ENCODE measurements at places on chromosomes 13 and 19. TPM values are rescaled to one million over a fixed set of nuclear protein-coding genes. Genes with fewer than 3 reads are reported as not detected.

DNA sequence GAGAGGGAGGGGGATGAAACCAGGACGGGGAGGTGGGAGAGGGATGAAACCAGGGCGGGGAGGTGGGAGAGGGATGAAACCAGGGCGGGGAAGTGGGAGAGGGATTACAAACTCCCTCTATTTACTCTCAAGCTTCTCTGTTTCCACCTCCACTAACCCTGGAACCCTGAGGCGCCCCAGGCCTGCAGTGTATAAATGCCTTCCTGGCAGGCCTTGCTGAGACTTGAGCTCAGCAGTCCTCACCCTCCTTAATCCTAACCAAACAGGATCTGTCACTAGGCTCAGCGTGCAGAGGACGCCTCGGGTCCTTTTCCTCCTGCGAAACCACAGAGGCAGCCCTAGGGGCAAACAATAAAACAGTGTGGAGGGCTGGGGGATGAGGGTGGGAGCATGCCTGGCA lies 32.1 kb upstream of the OR1M1 start:
- no peak overlapping the region for H3K27ac ChIP-seq
- no peaks in the 10 kb centered on the region for H3K4me1 ChIP-seq
- no peak for DNase-seq
- H3K27me3 ChIP-seq: no peaks in the 10 kb centered on the region
- no peak overlapping the region for H3K4me3 ChIP-seq

GRCh38 chr13:32824675-32825074 lies 191.5 kb upstream of the KL start:
- no peaks in the 10 kb centered on the region for H3K27me3 ChIP-seq
- H3K36me3 ChIP-seq: no peaks in the 10 kb centered on the region
- no peak for DNase-seq
- H3K4me1 ChIP-seq: no peaks in the 10 kb centered on the region
- no peak overlapping the region for H3K27ac ChIP-seq

- peak; percentile 57 for DNase-seq
- no peak overlapping the region for H3K27ac ChIP-seq
- peaks cover 5% of the 10 kb centered on the region for H3K4me1 ChIP-seq
- H3K4me3 ChIP-seq: peak overlapping the region; percentile 75
- H3K36me3 ChIP-seq: no peaks in the 10 kb centered on the region
- H3K27me3 ChIP-seq: no peaks in the 10 kb centered on the region
Observed at GRCh38 chr13:99085808-99086266, 108.0 kb upstream of the DOCK9 start.

- no peak overlapping the region for H3K27ac ChIP-seq
- H3K27me3 ChIP-seq: no peaks in the 10 kb centered on the region
- H3K36me3 ChIP-seq: no peaks in the 10 kb centered on the region
- H3K4me1 ChIP-seq: peaks cover 38% of the 10 kb centered on the region
- DNase-seq: no peak
- no peak overlapping the region for H3K4me3 ChIP-seq
Observed at GRCh38 chr13:99659866-99660554, 158.7 kb downstream of the TM9SF2 start.

GRCh38 chr13:48110931-48111721 lies 16.2 kb upstream of the MED4 start:
- no peak overlapping the region for H3K4me3 ChIP-seq
- H3K27me3 ChIP-seq: no peaks in the 10 kb centered on the region
- H3K4me1 ChIP-seq: no peaks in the 10 kb centered on the region
- H3K27ac ChIP-seq: peak overlapping the region; percentile 36

Gene KCNN1
- total RNA-seq: not detected
